ENCODE measurements at places on chromosomes 16 and 17. TPM values are rescaled to one million over a fixed set of nuclear protein-coding genes. Genes with fewer than 3 reads are reported as not detected.

DNA sequence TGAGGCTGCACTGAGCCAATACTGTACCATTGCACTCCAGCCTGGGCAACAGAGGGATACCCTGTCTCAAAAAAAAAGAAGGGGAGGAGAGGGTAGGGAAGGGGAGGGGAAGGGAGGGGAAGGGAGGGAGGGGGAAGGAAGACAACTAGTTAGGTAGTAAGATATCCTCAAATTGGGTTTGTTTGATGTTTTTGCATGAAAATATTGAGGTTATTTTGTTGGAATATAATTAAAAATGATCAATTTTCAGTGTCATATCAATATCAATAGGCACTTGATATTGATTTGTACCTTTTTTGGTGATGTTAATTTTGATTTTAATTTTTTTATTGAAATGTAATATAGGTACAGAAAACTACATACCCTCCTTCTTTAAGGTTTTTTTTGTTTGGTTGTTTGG is 16.6 kb upstream of the PDP2 start:
- H3K4me1 ChIP-seq = peaks cover 5% of the 10 kb centered on the region
- DNase-seq = no peak
- no peaks in the 10 kb centered on the region for H3K27me3 ChIP-seq
- no peak overlapping the region for H3K4me3 ChIP-seq
- H3K27ac ChIP-seq = no peak overlapping the region

- DNase-seq = no peak
- no peak overlapping the region for H3K27ac ChIP-seq
- H3K4me1 ChIP-seq = no peaks in the 10 kb centered on the region
- H3K36me3 ChIP-seq = no peaks in the 10 kb centered on the region
- no peaks in the 10 kb centered on the region for H3K27me3 ChIP-seq
- H3K4me3 ChIP-seq = no peak overlapping the region
Observed at GRCh38 chr17:13743906-13744305, 142.2 kb upstream of the HS3ST3A1 start.

DNA sequence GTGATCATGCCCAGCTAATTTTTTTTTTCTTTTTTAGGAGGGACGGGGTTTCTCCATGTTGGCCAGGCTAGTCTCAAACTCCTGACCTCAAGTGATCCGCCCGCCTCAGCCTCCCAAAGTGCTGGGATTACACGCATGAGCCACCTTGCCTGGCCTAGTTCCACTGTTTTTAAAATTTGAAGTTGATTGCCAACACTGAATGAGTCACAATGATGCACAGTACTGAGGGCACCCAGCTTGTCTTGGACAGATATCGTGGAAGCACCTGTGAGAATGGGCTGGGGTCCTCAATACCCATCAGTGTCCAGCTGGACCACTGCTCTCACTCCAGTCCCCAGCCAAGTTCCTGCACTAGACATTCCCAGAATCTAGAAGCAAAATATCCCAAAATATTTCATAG is 2.5 kb downstream of the KNOP1 start:
- DNase-seq = no peak
- peaks cover 8% of the 10 kb centered on the region for H3K36me3 ChIP-seq
- no peaks in the 10 kb centered on the region for H3K27me3 ChIP-seq
- H3K27ac ChIP-seq = no peak overlapping the region
- peaks cover 3% of the 10 kb centered on the region for H3K4me1 ChIP-seq

- DNase-seq = no peak
- H3K4me3 ChIP-seq = no peak overlapping the region
- H3K4me1 ChIP-seq = peaks cover 34% of the 10 kb centered on the region
- H3K27ac ChIP-seq = peak overlapping the region; percentile 85
- no peaks in the 10 kb centered on the region for H3K36me3 ChIP-seq
- no peaks in the 10 kb centered on the region for H3K27me3 ChIP-seq
Observed at GRCh38 chr17:64356776-64357175, 33.9 kb downstream of the PECAM1 start.

- H3K4me3 ChIP-seq = peak overlapping the region; percentile 50
- H3K36me3 ChIP-seq = no peaks in the 10 kb centered on the region
- H3K27me3 ChIP-seq = no peaks in the 10 kb centered on the region
- no peak for DNase-seq
- peak overlapping the region; percentile 90 for H3K27ac ChIP-seq
- peaks cover 12% of the 10 kb centered on the region for H3K4me1 ChIP-seq
Observed at GRCh38 chr17:58278661-58279015, 2.1 kb downstream of the MPO start.

DNA sequence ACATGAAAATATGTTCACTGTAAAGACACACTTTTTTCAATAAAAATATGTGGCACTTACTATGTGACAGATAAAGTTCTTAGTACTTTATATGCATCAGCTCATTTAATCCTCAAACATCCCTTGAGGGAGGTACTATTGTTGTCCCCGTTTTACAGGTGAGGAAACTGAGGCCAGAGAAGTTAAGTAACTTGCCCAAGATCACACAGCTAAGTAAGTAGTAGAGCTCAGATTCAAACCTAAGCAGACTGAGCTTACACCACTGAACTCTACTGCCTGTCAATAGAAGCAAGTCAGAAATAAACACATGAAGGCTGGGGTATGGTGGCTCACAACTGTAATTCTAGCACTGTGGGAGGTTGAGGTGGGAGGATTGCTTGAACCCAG is 13.9 kb downstream of the CDH3 start:
- H3K4me1 ChIP-seq = peaks cover 7% of the 10 kb centered on the region
- H3K27ac ChIP-seq = no peak overlapping the region
- no peak for DNase-seq

DNA sequence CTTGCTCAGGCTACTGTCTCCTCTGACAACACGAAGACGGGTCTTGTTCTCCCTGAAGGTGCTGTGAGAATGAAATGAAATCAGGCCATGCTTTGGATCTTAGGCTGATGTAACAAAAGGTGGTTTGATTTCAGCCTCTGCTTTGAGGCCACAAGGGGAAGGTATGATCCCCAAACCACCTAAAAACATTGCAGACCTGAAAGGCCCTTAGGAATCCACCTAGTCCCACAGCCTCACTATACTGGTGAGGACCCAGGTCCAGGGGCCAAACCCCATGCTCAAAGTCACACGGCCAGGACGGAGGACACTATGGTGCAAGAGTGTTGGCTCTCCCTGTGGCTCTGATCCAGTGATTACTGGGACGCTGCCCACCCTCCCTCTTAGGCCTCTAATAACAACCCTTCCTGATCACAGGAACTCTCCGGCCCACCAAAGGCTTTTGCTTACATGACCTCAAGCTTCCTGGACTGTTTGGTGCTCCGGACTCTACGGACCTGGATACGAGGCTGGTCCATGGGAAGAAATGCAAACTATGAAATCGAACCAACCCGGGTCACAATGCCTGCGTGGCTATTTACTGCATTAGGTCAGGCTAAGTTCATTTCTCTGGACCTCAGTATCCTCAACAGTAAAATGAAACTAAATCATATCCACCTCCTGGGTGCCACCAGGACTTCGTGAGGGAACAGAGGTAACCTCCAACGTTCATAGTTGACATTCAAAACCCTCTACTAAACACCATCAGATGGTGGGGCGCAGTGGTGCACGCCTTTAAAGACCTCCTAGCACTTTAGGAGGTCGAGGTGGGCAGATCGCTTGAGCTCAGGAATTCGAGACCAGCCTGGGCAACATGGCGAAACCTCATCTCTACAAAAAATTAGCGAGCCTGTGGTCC is 1.5 kb downstream of the TRIM25 start:
- H3K36me3 ChIP-seq = no peaks in the 10 kb centered on the region
- peaks cover 18% of the 10 kb centered on the region for H3K4me1 ChIP-seq
- H3K27me3 ChIP-seq = no peaks in the 10 kb centered on the region
- H3K27ac ChIP-seq = no peak overlapping the region
- no peak overlapping the region for H3K4me3 ChIP-seq

DNA sequence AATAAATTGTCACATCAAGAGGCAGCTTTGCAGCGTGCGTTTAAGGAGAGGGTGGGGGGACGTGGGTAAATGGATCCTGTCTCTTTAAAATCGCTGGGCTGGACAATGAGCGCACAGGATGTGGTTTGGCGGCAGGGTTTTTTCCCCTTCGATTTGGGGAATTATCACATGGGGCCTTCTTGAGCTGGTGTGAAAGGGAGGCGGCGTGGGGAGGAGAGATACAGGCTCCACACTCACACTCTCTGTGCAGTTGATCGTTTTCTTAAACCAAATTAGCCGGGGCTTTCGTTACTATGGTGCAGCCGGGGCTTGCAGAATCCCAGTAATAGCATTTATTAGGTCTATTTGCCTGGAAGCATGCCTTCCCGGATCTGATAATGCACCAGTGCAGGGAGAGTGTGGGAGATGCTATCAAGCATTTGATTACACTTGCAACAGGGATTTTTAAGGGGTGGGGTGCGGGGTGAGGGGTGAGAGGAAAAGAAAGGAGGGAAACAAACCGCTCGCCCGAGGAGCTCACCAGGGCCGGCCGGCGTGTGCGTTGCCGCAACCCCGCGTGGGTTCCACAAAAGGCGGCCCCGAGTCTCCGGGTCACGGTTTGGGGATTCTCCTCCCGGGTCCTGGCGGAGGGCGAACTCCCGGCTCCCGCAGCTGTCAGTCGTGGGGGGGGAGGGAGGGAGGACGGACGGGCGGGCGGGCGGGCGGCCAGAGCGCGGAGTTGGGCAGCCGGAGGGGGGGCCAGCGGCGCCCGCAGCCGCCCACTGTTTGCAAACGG is 58.8 kb upstream of the GSE1 start:
- H3K4me3 ChIP-seq = peak overlapping the region; percentile 83
- H3K36me3 ChIP-seq = no peaks in the 10 kb centered on the region
- H3K4me1 ChIP-seq = 0 out of 2 replicates have a peak, but pooled peaks cover 3% of the 10 kb centered on the region
- H3K27ac ChIP-seq = peak overlapping the region; percentile 60

GRCh38 chr16:66653581-66654350 is 42.8 kb downstream of the CMTM4 start:
- H3K27me3 ChIP-seq = no peaks in the 10 kb centered on the region
- no peak overlapping the region for H3K27ac ChIP-seq
- H3K4me3 ChIP-seq = no peak overlapping the region
- peaks cover 10% of the 10 kb centered on the region for H3K4me1 ChIP-seq
- DNase-seq = no peak

- H3K27me3 ChIP-seq = no peaks in the 10 kb centered on the region
- DNase-seq = peak; percentile 74
- H3K27ac ChIP-seq = 0 out of 2 replicates have a peak overlapping the region, but pooled peaks have one; percentile 7
Observed at GRCh38 chr16:57810197-57811031, 8.1 kb upstream of the KIFC3 start.

- peaks cover 5% of the 10 kb centered on the region for H3K4me1 ChIP-seq
- H3K27me3 ChIP-seq = no peaks in the 10 kb centered on the region
- no peaks in the 10 kb centered on the region for H3K36me3 ChIP-seq
- peak within 1 kb of the TSS; percentile 70 for H3K4me3 ChIP-seq
- H3K27ac ChIP-seq = peak within 1 kb of the TSS; percentile 64
Observed at GRCh38 chr17:62627219-62627903, at the start of gene MRC2. Gene MRC2 (plus strand): TSS chr17:62627670. CDS start chr17:62627803, 133 bp downstream.

DNA sequence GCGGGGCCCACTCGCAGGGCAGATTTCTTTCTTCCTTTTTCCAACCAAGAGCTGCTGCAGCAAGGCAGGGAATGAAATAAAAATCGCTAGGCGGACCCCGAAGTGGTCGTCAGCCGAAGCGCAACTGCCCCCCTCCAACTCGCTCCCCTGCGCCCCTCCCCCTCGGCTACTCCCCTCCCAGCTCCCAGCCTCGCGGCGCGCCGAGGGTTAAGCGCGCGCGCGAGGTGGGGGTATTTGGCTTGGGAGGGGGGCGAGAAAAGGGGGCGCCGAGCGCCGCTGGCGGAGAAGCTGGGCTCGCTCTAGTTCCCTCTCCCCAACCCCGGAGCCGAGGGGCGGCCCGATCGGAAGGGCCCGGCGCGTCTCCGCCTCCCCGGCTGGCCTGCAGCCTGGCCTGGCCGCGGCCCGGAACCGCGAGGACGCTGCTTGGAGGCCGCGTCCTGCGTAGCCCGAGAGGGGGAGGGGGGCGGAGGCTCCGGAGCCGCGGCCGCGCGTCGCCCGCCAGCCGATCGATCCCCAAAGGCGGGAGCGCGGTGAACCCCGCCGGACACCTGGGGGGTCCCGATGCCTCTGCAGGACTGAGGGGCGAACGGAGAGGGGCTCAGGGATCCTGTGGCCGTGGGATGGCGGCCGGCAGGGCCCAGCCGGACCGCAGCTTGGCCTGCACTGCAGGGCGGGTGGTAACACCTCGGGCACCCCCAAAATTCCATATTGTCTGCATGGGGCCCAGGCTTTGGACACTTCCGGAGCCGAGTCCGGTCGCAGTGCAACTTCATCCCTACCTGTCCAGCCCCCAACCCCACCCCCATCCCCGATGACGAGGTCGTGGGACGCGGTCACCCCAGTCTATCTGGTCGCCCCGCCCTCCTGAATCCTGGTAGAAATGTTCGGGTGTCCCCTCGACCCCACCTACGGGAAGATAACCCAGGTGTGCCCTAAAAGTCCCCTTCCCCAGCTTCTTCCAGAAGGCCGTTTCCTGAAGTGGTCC is 4.9 kb upstream of the CBX4 start:
- peak; percentile 61 for DNase-seq
- H3K27ac ChIP-seq = no peak overlapping the region
- H3K4me3 ChIP-seq = peak overlapping the region; percentile 58
- peaks cover 30% of the 10 kb centered on the region for H3K27me3 ChIP-seq

DNA sequence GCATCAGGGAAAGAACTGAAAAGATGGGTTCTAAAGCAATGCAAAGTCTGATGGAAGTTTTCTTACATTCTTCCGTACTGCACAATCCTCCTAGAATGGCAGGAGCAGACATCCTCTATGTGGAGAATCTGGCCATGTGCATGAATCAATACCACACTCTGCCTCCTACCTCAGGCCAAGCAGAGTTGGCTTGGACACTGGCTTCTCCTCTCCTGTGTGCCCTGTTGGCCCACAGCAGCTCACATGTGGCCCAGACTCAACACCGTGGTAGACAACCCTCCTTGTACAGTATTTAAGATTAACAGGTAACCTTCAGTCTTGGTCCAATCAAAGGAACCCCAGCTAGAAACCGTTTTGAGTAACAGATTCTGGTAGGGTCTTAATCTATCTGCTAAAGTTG is 101.9 kb downstream of the ZFHX3 start:
- DNase-seq = no peak
- H3K4me1 ChIP-seq = peaks cover 16% of the 10 kb centered on the region
- no peak overlapping the region for H3K4me3 ChIP-seq
- no peak overlapping the region for H3K27ac ChIP-seq

Gene COX6A2
- total RNA-seq = not detected

Gene IRX6
- 18.6 TPM for total RNA-seq

Gene AARS1
- total RNA-seq = 36.5 TPM

Gene FLYWCH2
- total RNA-seq = 40.6 TPM

Gene CTF1
- 1.3 TPM for total RNA-seq

Gene NAGS
- 1.9 TPM for total RNA-seq

Data from SJCRH30 (cell line).